ENCODE measurements at places on chromosomes 5 and 9.

- DNase-seq = peak; percentile 34
Observed at GRCh38 chr5:160369990-160370712, at the start of gene C1QTNF2. Gene C1QTNF2, minus strand, starts transcription at chr5:160370626. Its CDS starts 15,615 bp downstream, at chr5:160355011.

DNA sequence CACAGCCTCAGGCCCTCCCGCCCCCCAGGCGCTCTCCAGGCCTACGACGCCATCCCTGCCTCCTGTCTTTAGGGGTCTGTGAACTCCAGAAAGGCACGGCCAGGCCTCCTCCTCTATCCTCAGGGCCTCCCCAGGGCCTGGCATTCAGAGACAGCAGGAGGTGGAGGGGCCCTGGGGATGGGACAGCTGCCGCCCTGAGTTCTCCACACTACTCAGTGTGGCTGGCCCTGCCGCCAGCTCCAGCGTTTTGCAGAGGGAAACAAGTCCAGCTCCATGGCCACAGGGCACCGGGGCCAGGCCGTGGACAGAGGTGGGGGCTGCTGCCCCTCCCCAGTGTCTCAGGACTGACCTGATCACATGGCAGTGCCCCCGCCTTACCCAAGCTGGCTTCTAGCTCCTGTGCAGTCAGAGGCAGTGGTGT lies 16.4 kb downstream of the SH3GLB2 start:
- no peak for DNase-seq

DNA sequence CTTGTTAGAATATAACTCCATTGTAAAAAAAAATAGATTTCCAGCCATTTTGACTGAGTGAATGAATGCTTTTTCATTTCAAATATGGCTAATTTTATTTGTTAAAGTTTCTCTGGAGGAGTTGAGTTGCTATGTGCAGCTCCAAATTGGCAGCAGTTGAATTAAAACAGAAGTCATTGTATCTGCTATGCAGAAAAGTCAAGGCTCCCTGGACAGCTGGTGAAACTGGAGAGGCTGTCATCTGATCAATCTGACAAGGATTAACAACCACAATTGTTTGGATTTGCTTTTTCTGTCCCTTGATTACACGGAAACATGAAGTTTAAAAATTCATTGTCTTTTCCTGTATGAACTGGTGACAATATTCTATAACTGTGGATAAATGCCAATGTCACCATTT lies 713.9 kb downstream of the EFNA5 start:
- DNase-seq = no peak

- DNase-seq = no peak
Observed at GRCh38 chr9:78028926-78029325, 2.7 kb downstream of the GNAQ start.

DNA sequence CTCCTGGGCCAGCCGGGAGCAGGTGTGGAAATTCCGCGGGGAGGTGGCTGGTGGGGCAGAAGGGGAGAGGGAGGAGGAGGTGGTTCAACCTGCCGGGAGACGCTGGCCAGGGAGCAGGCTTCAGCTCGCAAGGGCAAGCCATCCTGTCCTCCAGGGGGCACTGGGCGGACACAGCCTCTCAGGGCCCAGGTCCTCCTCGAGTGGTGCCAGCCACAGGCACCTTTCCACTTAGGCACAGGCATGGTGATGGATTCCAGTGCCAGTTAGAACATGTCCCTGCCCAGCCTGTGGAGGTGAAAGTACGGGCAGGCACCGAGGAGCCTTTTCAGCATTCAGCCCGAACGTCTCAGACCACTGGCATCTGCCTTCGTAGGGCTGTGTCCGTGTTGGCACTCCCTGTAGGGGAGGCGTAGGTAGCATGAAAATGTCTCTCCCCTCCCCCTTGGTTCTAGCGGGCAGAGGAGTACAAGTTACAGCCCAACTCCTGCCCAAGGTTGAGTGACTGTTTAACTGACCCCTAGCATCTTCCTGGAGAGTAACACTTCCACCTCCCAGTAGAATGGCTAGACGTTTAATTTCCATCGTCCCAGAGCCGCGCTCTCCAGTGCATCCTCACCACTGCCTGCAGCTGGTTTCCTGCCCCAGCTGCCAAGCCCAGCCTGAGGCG lies 48.9 kb downstream of the DAB2IP start:
- peak; percentile 30 for DNase-seq

DNA sequence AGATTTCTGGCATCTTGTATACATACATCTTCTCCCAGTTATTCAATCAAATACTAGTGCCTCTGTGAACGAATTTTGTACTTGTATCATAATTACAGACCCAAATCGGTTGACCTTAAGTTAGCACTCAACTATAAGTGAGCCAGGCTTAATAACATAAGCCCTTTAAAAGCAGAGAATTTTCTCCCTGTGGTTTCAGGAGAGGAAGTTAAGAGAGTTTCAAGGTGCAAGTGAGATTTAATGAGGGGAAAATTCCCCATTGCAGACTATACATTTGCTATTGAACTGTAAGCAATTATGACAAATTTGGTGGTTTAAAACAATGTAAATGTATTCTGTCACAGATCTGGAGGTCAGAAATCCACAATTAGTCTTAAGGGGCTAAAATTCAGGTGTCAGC lies 261.9 kb upstream of the NREP start:
- no peak for DNase-seq

DNA sequence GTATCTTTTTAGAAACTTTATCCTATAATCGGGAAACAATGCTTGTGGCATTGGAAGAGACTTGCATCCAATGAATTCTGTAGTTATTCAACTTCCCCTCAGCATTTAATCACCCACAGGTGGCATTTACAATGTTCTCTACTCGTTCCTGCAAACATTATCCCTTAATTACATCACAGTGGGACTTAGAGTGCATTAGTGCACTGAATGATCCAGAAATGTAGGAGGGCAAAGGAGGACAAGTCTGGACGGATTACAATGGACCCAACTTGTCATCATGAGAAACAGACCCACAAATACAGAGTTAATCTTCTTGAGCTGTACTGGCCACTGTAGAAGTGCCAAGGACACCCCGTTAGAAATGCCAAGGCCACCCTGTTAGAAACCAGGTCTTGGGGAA lies 129.1 kb downstream of the DOCK8 start:
- DNase-seq = no peak

DNA sequence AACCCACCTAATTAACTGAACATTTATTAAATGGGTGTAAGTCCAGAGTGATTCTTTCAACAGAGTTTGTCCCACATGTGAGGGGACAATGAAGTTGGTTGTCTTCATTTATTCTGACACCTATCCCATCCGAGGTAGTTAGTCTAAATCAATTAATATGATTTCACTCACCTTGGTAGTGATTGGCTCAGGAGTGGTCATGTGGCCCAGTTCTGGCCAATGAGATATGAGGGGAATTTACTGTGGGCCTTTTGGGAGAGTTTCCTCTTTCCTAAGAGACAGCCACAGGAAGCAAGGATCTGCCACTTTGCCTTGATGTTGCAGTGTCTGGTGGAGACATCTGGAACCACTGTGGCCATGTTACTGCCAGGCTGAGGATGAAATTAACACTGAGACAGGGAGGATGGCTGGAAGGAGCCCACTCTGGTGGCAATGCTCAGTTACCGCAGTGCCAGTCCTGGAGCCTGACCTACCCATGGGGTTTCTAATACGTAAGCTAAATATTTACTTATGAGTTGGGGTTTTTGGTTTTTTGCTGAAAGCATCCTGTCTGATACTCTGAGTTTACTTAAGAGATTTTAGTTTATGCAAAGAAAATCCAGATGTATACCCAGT lies 118.6 kb downstream of the FGF18 start:
- DNase-seq = no peak

DNA sequence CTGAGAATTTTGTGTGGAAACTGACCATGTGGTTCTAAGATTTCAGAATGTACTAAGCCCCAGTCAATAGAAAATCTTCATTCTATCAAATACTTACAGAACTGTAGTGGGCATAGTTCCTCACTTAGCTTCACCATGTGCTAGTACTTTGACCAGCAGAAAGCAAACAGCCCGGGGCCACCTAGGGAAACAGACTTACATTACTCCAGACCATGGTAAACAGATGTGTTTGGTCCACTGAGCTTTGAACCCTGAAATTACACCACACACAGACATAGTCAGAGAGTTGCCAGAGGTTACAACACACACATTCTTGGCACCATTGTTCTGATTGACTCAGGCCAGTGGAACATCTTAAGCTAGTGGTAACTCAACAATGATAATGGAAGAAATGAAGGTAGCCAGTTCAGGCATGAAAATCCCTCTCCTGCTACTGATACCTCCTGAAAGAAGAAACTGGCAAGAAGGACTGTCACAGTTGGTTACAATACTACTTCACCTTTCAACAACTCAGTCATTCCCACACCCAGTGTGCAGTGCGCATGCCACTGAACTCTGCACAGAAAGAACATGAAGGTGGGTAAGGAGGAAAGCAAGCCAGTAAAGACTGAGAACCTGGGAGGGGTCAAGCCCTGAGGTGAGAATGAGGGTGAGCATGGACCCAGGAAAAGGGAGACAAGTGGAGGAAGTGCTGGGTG lies 18.7 kb upstream of the LECT2 start:
- peak; percentile 98 for DNase-seq

DNA sequence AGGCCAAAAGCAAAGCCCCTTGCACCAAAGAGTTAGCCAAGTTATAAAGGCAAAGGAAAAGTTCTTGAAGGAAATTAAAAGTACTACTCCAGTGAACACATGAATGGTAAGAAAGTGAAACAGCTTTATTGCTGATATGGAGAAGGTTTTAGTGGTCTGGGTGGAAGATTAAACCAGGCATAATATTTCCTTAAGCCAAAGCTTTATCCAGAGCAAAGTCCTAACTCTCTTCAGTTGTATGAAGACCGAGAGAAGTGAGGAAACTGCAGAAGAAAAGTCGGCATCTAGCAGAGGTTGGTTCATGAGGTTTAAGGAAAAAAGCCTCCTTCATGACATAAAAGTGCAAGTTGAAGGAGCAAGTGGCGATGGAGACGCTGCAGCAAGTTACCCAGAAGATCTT lies 3.1 kb upstream of the NUDT12 start:
- DNase-seq = no peak

- DNase-seq = no peak
Observed at GRCh38 chr5:76062502-76063041, 20.6 kb upstream of the SV2C start.

DNA sequence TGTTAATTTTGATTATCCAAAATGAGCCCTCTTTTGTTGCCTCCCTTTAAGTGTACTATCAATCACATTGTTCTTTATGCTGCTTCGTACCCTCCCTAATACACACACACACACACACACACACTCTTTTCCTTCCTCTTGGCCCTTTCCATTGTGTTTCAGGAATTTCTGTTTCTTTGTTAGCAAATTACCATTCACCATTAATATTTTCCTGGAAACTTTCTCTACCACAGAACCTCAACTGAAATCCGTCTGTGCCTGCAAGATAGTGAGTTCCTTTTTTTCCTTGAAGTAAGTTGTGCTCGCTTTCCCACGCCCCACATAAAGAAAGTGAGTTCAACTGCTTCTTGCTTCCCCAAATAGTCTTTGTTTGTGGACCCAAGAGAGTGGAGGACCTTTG lies 61.8 kb downstream of the SMIM15 start:
- no peak for DNase-seq

DNA sequence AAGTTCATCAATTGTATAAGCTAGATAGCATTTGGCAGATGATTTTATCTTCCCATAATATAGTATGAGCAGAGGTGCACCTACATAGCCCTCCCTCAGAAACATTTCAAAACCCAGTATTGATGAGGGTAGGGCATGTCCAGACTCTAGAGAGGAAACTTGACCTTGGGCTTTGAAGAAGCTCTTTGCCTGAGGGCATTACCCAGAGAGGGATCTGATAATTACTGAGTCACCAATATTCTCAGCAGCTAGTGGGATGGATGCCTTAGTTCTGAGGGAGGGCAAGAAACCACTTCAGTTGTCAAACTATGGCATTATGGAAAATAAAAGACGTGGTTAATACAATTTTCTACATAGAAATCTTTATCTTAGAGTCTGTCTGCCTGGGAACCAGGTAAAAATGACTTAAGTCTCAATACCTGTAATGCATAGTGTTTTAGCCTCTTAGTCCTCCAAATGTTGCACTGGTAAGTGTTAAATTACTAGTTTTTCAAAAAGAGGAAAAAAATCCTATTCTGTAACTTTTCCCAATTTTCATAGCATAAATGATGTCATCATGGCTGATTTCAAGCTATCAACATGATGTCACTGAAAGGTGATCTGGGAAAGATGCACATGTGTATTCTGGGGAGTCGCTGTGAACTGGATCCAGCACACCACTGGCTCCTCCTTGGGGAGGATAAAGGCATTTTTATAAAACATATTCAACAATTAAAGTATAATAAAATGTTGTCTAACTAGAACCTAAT lies 809.0 kb downstream of the KCTD16 start:
- no peak for DNase-seq

DNA sequence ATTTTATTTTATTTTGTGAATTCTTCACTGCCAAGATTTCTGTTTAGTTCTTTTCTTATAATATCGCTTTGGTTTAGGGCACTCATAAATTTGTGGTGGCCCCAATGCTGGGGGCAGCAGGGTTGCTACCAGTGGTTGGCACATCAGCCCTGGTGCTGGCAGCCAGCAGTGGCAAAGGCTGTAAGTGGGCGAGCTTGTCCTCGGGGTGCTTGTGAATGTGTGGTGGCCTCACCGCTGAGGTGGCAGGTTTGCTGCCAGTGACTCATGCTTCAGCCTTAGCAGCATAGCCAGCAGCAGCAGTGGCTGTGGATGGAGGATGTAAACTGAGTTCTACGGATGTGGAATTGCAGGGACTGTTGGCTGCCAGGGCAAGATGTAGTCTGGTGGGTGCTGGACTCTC lies 262.9 kb upstream of the DMAC1 start:
- no peak for DNase-seq

DNA sequence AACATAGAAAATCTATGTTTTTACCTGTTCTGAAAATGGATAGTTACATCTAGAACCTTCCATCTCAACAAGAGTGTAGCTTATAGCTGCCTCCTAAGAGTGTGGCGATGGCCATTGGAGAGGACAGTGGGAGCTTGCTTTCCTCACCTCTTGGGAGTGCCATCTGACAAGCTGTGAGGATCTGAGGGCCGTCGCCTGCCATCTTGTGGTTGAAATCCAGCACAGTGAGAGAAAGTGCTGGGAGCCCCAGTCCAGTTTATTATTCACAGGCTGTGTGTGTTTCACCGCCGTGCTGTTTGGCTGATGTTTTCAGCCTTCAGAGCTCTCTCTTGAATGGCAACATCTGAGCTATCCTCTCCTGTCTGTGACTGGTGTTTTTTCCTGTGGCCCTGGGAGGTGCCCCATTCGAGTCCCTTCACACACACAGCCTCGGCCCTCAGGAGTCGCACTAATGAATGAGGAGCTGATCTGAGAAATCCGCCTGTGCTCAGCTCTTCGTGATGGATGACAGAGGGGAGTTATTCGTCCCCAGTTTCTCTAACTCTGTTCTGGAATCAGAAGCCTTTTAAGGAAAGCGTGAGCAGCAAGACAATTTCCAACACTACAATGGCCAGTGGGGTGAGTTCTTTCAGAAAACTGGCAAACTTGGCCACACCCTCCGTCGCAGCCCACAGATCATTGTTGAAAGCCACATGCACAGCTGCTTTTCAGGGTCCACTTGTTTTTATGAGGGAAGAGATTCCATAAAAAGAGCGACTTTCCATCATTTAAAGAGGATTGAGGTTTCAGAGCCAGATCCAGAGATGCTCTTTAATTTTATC lies 170.3 kb downstream of the PDZD2 start:
- DNase-seq = peak; percentile 66

- no peak for DNase-seq
Observed at GRCh38 chr9:112180387-112180881, 5.3 kb upstream of the SUSD1 start.
